ENCODE measurements at places on chromosomes 13 and 19.

DNA sequence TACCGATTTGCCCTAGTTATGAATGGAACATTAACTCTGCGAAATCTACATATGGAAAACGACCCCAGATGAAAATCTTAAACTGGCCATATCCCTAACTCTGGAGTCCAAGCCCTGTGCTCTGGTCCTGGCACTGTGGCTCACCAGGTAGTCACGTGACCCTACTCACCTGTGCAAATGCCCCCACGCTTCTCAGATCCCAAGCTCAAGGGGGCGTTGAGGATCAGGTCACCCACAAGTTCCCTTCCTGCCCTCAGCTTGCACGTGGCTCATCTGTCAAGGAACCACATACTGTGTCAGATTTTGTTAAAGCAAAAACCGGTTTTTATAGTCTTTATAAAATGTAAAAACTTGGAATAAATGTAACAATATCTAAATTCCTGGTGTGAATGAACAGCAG lies 324.0 kb downstream of the SHISA2 start:
- DNase-seq = no peak

DNA sequence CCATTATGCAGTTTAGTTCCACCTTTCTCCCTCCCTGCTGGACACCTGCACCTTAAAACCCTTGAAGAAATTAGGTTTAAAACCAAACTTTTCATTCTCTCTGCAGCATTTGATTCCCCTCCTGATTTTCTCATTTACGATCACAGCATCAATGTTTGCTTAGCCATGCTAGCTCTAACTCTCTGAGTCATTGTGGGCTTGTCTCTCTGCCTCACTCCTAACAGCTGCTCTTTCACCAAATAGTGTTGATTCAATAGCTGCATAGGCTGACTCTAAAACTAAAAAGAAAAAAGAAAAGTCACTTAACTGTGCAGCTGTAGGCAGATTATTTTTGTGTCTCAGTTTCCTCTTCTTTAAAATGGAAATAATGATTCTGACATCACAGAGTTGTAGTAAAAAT lies 1124.9 kb downstream of the DIAPH3 start:
- DNase-seq = no peak

GRCh38 chr13:50779443-50780200 lies 63.9 kb downstream of the DLEU7 start:
- no peak for DNase-seq

GRCh38 chr19:1774989-1775772 lies 21.9 kb downstream of the ONECUT3 start:
- no peak for DNase-seq

GRCh38 chr19:52115526-52116053 lies 20.0 kb upstream of the ZNF841 start:
- DNase-seq = no peak

DNA sequence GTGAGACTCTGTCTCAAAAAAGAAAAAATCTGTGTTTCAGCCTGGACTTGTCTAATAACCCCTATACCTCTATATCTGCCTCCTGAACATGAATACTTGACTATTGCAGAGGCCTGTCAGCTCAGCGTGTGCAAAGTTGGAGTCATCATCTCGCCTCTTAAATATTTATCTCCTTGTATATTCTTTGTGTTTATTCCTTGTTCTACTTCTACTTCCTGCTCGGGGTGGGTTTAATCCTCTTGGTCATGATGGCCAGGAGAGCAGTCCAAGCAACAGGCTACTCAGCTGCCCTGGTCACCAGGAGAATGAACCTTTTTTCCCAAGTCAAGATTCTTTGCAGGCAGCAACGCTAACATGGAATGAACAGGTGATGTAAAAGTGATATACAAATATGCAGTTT lies 119.1 kb downstream of the PCCA start:
- no peak for DNase-seq

DNA sequence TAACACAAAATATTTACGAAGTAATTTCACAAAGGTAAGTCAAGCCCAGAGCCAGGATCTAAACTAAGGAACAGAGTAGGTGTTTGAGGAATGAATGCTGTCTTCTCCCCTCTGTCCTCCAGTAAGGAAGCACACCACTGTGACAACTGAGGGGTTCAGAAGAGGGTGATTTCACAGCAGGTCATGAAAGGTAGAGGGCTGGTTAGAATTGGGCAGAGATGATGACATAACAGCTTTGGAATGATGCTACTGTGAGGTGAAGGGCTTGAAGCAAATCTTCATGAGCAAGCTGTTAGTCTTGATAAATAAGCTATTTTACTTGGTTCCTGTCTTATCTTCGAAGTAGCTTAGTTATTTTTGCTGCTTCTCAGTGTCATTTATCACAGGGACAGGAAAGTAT lies 498.6 kb downstream of the FGF9 start:
- no peak for DNase-seq

- peak; percentile 78 for DNase-seq
Measured at GRCh38 chr13:87274209-87274819, 396.9 kb upstream of the SLITRK5 start.

DNA sequence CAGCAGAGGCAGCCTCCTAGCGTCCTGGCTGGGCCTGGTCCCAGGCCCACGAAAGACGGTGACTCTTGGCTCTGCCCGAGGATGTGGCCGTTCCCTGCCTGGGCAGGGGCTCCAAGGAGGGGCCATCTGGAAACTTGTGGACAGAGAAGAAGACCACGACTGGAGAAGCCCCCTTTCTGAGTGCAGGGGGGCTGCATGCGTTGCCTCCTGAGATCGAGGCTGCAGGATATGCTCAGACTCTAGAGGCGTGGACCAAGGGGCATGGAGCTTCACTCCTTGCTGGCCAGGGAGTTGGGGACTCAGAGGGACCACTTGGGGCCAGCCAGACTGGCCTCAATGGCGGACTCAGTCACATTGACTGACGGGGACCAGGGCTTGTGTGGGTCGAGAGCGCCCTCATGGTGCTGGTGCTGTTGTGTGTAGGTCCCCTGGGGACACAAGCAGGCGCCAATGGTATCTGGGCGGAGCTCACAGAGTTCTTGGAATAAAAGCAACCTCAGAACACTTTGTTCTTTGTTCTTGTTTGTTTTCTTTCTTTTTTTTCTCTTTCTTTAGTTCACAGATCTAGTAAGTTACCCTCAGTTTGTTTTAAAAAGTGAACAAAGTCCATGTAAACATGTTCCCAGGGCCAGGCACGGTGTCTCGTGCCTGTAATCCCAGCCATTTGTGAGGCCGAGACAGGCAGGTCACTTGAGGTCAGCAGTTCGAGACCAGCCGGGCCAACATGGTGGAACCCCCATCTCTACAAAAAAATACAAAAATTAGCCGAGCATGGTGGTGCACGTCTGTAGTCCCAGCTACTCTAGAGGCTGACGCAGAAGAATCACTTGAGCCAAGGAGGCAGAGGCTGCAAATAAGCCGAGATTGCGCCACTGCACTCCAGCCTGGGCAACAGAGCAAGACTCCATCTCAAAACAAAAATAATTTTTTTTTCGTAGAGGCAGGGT lies 10.2 kb downstream of the ANGPTL4 start:
- DNase-seq = no peak

GRCh38 chr19:5059793-5060192 lies 90.9 kb downstream of the KDM4B start:
- DNase-seq = no peak

DNA sequence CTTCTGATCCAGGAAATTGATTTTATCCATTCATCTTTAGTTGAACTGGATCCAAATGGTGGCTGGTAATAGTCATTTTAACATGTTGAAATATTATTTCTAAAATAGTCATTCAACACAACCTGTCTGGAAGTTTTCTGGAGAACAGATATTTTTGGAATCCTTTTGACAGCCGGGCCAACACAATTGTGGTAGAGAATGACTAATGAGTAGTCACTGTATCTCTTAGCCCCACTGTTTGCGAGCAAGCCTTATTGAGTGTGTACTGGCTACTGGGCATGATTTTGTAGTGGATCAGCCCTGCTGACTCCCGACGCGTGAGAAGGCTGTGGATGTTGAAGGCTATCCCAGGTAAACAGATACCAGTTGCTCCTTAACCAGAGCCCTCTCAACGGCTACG lies 383.4 kb downstream of the ZNF536 start:
- DNase-seq = no peak

GRCh38 chr19:4361152-4362046 lies 18.0 kb downstream of the MPND start:
- DNase-seq = peak; percentile 39

- no peak for DNase-seq
Measured at GRCh38 chr13:24921881-24922280, 157.9 kb downstream of the RNF17 start.

GRCh38 chr13:41455725-41456419 lies 1.5 kb upstream of the RGCC start:
- peak; percentile 52 for DNase-seq

GRCh38 chr13:40316301-40316700 lies 350.1 kb downstream of the FOXO1 start:
- DNase-seq = no peak

DNA sequence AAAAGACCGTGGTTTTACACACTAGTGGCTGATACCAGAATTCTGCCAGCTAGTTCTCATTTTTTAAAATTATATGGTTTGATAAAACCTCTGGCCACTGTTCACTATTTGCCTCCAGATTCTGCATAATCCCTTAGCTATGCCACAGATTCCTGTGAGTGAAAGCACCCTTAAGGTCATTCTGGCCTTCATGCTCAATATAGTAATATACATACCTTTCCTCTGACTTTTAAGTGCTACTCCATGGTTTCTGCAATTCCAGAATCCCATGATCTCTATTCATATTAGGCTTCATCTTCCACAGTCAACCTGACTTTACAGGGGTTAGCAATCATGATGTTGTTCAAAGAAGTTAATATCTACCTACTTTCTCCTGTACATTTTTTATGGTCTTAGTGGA lies 274.1 kb upstream of the EDNRB start:
- DNase-seq = no peak

GRCh38 chr19:41353466-41354342 lies at the start of gene TGFB1:
TGFB1 (minus strand) TSS chr19:41353922; CDS start chr19:41353044, 878 bp downstream.
- peak; percentile 85 for DNase-seq

DNA sequence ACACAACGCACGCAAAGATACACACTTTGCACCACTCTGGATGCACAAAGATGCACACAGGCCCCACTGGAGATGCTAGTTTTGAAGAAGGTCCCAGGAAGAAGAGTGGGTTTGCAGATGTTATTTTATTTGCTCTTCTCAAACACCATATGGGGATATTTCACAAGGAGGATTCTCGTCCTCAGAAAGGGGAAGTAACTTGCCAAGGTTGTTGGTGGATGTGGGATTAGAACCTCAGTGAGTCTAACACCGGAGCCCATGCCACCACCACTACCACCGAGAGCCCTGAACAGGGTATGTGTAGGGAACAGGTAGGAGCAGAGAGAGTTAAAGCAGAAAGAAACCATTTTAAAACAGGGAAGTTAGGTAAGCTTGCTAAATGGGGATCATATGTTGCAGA lies 9.6 kb upstream of the CEACAM6 start:
- no peak for DNase-seq

- DNase-seq = peak; percentile 97
Measured at GRCh38 chr19:3275583-3276340, 51.3 kb downstream of the CELF5 start.

- no peak for DNase-seq
Measured at GRCh38 chr13:79802389-79803085, 321.6 kb downstream of the NDFIP2 start.

DNA sequence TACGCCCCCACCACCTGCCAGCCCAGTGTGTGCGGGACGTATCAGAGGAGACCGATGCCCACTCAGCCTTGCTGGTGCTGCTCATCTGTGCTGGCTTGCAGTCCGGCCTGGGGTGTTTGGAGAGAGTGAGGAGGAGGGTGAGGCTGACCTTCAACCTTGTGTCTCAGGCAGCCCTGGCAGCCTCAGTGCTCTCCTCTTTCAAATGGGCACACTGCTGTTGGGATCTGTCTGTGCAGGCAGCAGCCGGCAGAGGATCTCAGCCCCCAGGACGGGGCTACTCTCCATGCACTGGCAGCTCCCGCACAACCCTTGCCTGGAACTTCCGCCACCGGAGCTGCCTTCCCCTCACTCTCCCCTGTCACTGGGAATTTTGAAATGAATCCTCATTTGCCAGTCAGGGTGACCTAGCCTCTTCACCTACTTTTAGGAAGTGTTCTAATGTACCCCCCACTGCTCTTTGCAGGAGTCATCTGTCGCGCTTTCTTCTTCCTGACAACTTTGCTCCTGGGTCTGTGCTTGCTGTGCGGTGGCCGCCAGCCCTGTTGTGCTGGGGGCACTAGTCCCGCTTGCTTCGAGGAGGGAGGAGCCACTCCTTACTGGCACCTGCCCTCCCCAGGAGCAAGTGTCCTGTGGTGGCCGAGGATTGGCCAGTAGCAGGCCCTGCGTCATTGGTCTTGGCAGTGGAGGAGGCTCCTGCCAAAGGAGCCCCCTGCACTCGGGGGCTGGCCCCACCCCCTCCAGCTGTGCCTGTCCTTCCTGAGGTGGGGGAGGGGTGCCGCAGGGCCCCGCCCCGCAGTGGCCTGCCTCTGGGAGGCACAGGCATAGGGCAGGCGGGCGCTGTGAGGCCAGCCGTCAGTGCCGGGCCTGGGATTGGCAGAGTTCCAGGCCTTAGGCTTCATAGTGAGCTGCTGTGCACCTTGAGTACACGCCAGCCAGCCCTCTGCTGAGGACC lies 53.4 kb downstream of the TSSK6 start:
- DNase-seq = peak; percentile 85

- DNase-seq = peak; percentile 60
Measured at GRCh38 chr19:54517483-54517882, 14.9 kb downstream of the LAIR2 start.

GRCh38 chr13:92510416-92510815 lies 716.2 kb upstream of the GPC6 start:
- no peak for DNase-seq

DNA sequence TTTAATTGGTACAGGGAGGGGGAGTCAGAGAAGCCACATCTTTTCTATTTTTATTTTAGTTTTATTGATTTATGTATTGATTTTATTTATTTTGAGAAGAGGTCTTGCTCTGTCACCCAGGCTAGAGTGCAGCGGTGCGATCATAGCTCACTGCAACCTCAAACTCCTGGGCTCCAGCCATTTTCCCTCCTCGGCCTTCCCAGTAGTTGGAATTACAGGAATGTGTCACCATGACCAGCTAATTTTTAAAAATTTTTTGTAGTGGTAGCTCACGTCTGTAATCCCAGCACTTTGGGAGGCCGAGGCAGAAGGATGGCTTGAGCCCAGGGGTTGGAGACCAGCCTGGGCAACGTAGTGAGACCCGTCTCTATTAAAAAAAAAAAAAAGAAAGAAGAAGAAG lies 4.1 kb downstream of the IL27RA start:
- no peak for DNase-seq

- peak; percentile 50 for DNase-seq
Measured at GRCh38 chr13:30798776-30799355, 63.5 kb downstream of the ALOX5AP start.

DNA sequence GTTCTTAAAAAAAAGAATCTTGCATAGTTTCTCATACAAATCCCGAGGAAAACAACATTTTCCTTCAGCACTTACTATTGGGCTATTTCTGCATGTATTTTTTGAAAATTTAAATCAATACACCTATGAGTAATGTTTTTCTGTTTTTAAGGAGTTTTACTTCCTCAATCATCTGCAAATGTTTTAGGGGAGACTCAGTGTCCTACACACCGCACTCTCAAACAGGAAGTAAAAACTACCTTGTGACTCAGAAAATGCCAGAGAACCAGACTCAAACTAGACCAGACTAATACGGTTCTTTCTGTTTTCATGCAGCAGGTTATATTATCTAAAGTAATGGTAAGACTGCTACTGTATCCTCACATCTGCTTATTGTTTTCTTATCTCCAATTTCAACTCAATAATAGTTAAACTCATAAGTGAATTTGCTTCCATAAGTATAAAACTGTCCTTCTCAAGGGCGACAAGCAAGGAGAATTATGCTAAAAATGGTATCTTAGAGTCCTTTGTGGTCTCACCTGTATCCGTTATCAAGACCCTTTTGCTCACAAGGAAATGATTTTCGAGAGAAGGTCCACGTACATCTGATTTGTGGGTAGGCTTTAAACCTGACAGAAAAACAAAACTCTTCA lies 52.5 kb downstream of the FLT3 start:
- DNase-seq = no peak

GRCh38 chr13:98450539-98451111 lies 126.3 kb downstream of the STK24 start:
- DNase-seq = no peak

Measured in neural progenitor cell (in vitro differentiated cells).